ENCODE measurements at places on chromosomes 3 and 15. TPM values are rescaled to one million over a fixed set of nuclear protein-coding genes. Genes with fewer than 3 reads are reported as not detected.

Gene MORC1
- not detected for total RNA-seq

Gene MEIS2
- 86.0 TPM for total RNA-seq

DNA sequence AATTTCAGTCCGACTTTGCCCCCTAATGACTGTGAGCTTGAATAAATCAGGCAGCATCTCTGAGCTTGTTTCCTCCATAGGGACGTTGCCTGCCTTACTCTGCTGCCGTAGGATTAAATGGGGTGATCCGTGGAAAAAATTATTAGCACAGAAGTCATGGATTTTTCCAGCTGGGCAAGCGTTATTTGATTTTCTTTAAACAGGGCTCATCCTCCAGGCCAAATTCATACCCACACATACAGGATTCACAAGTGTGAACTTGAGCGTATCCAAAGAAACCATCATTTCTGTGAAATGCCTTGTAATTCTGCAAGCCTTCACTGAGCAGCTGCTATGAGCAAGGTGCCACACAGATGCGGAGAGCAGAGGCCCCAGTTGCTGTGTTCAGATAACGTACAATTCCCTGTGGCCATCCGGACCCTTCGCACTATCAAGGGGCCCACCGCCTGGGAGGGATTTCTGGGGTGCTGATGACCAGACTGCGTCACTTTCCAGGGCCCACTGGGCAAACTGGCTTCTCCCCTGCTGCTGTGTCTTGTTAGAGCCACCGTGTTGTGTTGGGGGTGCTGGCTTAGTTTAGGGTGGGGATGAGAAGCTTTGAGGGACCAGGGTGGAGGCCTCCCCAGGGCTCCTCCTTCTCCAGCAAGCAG lies 61.4 kb downstream of the MGLL start:
- DNase-seq: no peak

DNA sequence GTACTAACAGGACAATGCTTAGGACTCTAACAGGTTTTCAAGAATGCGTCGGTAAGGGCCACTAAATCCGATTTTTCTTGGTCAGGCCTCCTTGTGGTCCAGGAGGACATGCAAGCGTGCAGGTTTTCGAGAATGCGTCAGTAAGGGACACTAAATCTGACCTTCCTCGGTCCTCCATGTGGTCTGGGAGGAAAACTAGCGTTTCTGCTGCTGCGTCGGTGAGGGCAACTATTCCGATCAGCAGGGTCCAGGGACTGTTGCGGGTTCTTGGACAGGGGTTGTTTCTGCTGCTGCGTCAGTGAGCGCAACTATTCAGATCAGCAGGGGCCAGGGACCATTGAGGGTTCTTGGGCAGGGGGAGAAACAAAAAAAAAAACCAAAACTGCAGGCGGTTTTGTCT lies 7.8 kb upstream of the UBP1 start:
- DNase-seq: no peak

GRCh38 chr3:81485444-81485865 lies 276.0 kb downstream of the GBE1 start:
- no peak for DNase-seq

DNA sequence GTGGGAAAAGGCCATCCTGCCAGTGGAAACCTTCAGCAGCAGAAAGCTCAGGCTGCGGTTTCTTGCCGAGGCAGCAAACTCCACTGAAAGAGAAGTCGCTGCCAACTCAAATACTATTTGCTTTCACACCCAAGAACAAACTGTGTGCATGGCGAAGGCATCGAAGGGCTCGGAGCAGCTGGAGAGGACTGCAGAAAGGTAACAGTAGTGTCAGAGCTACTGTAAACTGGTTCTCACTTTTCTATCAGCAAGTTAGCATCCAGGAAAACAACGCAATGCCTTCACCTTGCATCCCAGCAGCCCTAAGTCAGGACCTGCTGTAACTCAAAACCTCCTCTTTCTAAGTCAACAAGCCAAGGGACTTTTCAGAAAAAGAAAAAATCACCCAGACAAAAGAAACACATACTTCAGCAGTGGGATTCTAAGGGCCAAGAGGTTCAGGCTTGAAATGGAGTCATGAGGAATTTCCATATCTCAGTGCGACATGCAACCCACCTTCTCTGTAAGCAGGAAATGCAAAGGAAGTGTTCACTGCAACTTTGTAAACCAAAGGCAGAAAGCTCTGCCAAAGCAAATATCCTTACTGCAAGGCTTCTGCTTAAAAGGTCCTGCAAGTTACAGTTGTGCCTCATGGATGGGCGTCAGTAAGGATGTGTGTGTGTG lies 193.5 kb downstream of the FOXP1 start:
- DNase-seq: peak; percentile 66

Gene THRB
- total RNA-seq: 6.7 TPM

- DNase-seq: no peak
Observed at GRCh38 chr3:130916507-130917167, 22.8 kb downstream of the ATP2C1 start.

Gene STXBP5L
- total RNA-seq: under 0.01 TPM

DNA sequence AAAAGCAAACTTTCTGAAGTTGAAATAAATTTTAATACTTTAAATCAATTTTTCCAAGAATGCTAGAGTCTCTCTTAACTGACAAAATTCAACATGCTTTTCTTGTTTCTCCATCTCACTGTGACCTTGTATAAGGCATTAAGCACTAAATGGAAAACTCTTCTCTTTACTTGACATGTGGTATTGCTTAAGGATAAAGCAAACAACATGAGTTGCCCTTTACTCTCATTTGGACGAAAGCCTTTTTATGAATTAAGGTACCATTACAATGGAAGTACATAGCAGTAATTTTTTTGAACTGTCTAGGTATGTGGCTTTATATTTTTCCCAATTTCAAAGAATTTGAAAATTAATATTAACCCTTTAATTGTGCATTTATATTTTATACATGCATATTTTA lies 1.4 kb downstream of the STRIT1 start:
- no peak for DNase-seq

GRCh38 chr3:185537369-185537970 lies 14.9 kb downstream of the LIPH start:
- DNase-seq: peak; percentile 29

Gene ABCF3
- 41.8 TPM for total RNA-seq

DNA sequence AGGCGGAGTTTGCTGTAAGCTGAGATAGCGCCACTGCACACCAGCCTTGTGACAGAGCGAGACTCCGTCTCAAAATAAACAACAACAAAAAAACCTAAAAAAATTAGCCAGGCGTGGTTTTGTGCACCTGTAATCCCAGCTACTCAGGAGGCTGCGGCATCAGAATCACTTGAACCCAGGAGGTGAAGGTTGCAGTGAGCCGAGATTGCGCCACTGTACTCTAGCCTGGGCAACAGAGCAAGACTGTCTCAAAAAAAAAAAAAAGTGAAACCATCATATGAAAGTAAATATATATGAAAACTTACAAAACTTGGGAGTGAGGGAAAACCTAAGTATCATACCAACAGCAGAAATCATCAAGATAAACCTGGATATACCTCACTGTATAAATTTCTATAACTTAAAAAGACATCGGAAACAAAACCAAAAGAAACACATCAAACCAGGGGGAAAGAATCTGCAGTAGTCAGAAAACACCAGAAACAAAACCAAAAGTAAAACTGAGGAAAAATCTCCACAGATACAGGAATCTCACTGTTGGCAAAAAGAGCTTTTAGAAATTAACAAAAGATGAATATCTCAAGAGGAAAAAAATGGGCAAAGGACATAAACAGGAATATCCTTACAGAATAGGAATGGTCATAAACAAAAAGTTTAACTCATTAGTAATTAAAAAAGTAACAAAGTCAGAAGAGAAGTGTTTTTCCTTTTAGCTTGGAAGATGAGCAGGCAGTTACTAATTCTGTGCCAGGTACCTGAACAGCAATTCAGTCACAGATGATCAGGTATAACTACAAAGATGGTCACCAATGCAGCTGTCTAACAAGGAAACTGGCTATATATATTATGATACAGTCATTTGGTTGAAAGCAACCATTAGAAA lies 41.3 kb downstream of the ETV5 start:
- no peak for DNase-seq

GRCh38 chr3:111107662-111108035 lies 36.0 kb downstream of the NECTIN3 start:
- DNase-seq: no peak

Gene CCDC39
- total RNA-seq: 0.66 TPM

DNA sequence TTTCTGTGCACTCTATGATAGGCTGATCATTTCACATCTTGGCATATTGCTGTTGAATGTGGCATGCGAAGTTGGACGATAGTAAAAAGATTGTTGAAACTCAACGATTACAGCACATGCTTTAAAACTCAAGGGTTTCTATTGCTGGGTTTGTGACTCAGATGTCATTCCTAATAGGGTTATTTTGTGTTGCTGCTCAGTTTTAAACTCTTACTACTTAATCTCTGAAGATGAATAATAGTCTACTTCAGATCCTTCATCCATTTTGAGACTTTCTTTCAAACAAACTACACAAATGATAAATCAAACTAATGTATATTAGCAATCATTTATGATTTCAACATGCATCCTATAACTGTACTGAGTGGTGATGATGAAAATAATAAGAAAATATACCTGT lies 71.3 kb upstream of the MBNL1 start:
- no peak for DNase-seq

Gene CILP
- 18.8 TPM for total RNA-seq

- DNase-seq: no peak
Observed at GRCh38 chr3:43334976-43335375, 48.6 kb downstream of the SNRK start.

Gene DGKG
- 0.78 TPM for total RNA-seq

Gene CRYGS
- total RNA-seq: 5.9 TPM

Gene SLC22A14
- not detected for total RNA-seq

GRCh38 chr3:38031022-38031994 lies 1.9 kb upstream of the PLCD1 start:
- no peak for DNase-seq

Gene SAMD7
- total RNA-seq: not detected

DNA sequence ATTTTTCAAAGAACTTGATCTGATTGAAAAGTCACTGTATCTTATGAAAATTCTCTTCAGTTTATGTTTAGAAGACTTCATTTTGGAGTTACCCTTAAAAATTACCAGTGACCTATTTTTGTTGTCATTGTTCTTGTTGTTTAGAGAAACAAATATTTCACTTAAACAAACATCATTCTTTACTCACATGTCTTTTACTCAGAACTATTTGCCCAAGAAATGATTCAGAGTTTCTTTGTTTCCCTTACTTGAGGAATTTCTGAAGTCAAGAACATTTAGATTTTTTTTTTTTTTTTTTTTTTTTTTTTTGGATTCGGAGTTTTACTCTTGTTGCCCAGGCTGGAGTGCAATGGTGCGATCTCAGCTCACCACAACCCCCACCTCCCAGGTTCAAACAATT lies 259.6 kb upstream of the UBE2E1 start:
- no peak for DNase-seq

- no peak for DNase-seq
Observed at GRCh38 chr3:41330465-41330864, 131.2 kb downstream of the CTNNB1 start.

DNA sequence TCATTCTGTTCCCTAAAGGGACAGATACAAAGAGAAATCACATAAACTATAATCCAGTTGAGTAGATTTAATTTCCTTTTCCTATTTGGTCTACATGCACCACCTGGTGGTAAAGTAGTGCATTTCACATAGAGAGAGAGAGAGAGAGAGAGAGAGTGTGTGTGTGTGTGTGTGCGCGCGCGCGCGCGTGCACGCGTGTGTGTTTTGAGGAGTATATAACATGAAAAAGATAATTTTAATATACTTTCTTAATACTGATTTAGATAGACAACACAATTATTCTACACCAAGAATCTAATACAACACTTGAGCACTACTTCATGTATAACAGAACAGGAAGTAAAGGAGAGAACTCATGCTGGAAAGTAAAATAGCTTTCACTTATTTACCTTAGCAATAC lies 1.1 kb upstream of the FGF7 start:
- peak; percentile 51 for DNase-seq

- peak; percentile 31 for DNase-seq
Observed at GRCh38 chr15:77630956-77631744, 1.6 kb downstream of the LINGO1 start.

GRCh38 chr15:60017538-60018520 lies 13.7 kb downstream of the FOXB1 start:
- DNase-seq: no peak

GRCh38 chr3:95609411-95609810 lies 1205.0 kb upstream of the EPHA6 start:
- DNase-seq: no peak

Gene HOMER2
- total RNA-seq: 469 TPM

Gene GPR62
- total RNA-seq: not detected

DNA sequence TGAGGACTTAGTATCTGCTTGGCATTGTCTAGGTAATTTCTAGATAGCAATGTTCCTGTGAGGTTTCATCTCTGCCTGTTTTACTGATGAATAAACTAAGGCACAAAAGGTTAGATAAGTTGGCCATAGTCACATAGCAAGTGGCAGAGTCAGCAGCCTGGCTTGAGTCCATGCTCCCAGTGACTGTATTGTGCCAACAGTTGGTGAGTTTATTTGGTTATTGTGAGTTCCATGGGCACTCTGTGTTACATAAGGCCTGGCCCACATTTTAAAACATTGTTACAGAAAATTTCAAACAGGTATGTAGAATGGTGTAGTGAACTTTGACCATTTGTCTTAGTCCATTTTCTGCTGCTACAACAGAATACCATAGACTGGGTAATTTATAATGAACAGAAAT lies 15.2 kb downstream of the MCM2 start:
- no peak for DNase-seq

DNA sequence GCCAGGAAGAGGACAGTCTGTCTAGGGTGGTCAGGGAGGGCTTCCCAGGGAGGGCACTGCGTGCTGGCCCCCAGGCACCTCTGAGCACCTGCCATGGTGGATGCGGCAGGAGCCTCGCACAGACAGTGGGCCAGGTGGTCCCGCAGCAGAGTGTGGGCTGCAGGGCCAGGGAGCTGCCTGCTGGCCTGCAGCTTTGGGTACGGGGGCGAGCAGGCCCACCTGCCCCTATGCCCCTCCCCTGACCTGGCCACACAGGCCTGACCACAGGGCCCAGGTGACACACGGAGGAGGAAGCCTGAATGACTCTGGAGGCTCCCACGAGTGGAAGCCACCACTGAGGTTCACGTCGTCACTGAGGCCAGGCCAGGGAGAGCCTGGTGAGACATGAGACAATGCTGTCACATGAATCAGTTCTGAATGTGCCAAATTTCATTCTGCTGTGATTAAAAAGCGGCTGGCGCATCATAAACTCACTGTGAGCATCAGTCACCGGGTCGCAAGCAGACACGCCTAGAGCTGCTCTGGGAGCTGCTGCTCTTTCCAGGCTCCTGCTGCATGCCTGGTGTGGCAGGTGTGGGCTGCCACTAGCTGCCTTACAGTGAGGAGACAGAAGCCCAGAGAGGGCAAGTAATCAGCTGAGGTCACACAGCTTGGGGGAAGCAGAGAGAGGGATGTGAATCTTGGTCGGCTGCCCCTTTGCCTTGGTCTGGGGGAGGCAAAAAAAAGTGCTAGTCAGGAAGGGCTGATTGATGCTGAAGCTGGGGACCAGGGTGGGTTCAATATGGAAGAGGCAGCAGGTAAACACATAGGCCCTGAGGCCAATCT lies 39.5 kb upstream of the IQSEC1 start:
- no peak for DNase-seq

DNA sequence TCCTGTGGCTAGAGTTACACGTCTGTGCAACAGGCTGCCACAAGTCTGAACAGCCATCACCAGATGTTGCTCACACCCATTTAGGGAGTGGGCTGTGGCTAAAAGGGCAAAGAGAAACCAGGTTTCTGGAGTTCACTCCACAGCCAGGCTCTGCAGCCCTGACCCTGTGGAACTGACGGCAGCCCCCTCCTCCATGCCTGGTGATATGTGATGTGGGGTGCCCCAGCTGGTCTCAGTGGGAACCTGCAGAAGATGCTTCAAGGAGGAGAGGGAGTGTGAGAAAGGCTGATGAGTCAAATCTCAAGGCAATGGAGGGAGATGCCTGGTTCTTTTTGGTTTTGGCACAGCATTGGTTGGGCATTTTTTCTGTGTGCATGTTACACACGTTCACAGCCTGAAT lies 130.6 kb downstream of the TPRA1 start:
- no peak for DNase-seq

Gene MYRIP
- total RNA-seq: 5.2 TPM
